ENCODE measurements at places on chromosomes 3 and 15.

- no peak for DNase-seq
These were observed 54.7 kb downstream of the FAM98B start for GRCh38 chr15:38508647-38509046.

DNA sequence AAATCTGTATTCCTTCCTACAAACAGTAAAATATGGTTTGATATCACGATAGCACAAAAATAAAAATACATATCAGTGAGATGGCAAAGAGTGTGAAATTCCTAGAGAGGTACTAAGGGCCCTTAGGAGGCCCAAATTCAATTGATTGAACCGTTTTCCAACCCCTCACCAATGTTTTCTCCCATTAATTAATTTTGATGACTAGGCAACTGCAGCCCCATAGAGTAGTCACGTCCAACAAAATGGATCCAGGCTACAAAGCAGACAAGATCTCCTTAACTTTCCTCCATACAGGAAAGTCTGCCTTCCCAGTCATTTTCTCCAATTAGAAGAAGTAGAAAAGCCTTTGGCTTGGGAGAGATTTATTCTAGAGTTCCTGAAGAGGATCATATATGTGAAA, 193.9 kb downstream of the PLOD2 start:
- DNase-seq = no peak

DNA sequence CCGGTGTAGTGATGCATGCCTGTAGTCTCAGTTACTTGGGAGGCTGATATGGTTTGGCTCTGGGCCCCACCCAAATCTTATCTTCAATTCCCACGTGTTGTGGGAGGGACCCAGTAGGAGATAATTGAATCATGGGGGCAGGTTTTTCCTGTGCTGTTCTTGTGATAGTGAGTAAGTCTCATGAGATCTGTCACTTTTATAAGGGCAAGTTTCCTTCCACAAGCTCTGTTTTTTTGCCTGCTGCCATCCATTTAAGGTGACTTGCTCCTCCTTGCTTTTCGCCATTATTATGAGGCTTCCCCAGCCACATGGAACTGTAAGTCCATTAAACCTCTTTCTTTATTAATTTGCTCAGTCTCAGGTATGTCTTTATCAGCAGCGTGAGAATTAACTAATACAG, 566.7 kb upstream of the NECTIN3 start:
- DNase-seq = no peak

GRCh38 chr3:13594991-13595421, 46.1 kb downstream of the FBLN2 start:
- DNase-seq = peak; percentile 10

DNA sequence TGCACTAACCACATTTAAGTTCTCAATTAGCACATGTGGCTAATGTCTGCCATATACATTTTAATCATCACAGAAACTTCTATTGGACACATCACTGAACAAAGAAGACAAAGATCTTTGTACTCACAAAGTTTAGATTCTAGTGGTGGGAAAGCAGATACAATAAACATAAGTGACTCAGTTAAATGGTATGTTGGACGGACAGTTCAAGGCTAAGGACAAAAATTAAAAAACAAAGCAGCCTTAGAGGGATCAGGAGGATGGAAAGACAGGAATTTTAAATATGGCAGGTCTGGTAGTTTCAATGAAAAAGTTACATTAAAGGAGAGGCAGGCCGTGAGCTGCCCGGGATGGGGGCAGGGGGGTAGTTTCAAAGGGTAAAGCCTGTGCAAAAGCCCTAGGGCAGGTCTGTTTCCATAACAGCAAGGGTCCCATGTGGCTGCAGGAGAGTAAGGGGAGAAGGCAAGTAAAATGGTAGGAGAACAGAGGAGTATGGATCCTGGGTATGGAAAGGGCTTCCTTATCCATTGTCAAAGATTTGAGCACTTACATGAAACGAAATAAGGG, 220.7 kb downstream of the FHIT start:
- DNase-seq = no peak

GRCh38 chr3:143389388-143389787, 269.8 kb downstream of the CHST2 start:
- no peak for DNase-seq

Measured in ovary (tissue), 10 donors.